ENCODE measurements at places on chromosomes 16 and 17.

GRCh38 chr16:11848842-11849241, 2.5 kb downstream of the RSL1D1 start:
- no peak for DNase-seq

GRCh38 chr16:23528644-23529310, 18.5 kb upstream of the GGA2 start:
- no peak for DNase-seq

GRCh38 chr16:583815-584591, 5.9 kb upstream of the RAB40C start:
- DNase-seq, result peak; percentile 18

DNA sequence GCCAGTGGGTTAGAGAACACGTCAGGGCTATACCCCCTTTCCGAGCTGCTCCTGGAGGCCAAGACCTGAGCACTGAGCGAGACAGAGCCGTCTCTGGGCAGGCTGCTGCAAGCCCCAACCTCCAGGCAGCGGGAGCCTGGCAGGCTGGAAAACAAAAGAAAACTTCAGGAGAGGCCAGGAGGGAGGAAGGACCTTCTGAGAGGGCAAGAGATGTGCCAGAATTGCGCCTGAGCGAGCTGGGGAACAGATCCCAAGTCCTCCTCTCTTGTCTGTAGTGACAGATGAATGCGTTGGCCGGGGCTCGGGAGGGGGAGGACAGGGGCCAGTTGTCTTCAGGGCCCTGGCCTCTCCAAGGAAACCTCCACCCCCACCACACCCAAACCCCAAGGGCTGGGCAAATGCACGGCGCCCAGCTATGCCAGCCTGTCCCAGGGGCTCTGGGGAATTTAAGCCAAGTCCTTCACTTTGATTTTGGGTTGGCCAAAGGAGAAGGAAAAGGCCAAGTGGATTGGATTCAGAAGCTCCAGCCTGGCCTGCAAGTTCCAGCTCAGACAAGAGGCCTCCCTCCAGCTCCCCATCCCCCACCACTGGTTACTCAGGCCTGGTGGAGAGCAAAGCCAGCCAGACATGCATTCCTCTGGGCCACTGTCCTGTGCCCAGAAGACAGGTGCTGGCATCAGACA, 18.1 kb downstream of the SDK2 start:
- DNase-seq, result no peak

- DNase-seq, result no peak
These were observed 1.8 kb upstream of the VPS4A start for GRCh38 chr16:69309316-69309715.

GRCh38 chr16:4370570-4371356, 885 bp upstream of the VASN start:
- DNase-seq, result peak; percentile 83

DNA sequence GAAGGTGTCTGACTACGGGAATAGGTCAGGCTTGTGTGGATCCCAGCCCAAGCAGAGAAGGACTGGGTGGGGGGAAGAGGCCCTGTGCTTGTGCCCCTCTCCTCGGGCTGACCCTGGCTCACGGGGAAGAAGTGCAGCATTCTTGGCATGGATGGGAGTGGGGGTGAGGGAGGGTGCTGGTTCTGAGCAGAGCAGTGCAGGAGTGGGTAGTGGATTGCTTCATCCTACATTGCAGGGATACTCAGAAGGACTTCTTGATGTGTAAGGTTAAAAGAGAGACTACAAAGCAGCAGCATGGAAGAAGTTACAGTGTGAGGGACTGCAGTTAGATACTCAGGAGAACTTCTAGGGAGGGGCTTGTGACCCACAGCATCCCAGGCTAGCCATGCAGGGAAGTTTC, 2.1 kb downstream of the ARHGAP23 start:
- DNase-seq, result no peak

DNA sequence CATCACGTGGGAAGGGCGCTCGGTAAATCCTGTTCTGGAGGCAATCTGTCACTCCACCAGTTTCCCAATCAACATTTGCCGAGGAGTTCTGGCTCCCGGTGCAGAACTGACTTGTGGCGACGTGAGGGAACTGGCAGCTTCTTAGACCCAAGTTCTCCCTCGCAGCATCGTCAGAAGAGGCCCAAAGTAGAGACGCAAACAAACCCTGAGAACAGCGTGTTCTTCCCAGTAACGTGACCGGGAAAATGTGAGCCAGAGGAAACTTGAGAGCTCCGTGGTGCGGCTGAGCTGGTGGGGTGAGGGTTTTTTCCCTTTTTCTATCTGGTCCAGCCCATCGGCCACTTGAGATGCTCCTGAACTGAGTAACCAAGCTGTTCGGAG, 158.9 kb upstream of the CACNG5 start:
- no peak for DNase-seq

DNA sequence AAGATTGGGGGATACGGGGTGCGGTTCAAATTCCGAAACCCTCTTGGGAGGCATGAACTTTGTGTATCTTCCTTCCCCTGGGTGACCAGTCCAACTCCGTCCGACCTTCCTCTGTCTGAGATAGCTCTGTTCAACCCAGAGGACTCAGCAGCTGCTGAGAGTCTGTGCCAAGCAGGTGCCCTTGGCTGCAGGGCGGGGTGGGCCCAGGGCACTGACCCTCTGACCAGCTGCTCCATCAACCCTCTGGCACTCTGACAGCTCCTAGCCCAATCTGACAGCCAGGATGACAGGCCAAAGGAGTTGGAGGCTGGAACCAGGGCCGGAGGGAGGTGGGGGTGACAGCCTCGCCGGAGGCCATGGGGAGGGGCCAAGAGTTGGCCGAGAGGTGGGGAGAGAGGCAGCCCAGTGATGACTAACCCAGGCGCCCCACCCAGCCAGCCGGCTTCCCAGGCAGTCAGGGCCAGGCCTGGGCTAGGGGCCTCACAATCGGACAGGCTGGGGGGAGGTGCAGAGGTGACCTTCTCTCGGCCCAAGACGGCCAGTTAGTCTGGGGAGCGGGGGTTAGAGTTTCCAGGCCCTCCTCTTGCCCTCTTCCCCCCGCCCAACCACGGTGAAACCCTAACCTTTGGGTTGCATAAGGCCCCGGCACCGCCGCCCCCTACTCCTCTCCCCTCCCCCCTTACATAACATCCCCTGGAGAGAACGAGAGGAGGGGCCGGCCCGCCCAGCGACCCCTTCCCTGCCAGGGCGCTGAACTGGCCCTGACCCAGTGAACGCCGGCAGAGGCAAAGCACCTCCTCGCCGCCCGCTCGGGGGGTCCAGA, 5.0 kb upstream of the TLCD2 start:
- DNase-seq, result peak; percentile 94

DNA sequence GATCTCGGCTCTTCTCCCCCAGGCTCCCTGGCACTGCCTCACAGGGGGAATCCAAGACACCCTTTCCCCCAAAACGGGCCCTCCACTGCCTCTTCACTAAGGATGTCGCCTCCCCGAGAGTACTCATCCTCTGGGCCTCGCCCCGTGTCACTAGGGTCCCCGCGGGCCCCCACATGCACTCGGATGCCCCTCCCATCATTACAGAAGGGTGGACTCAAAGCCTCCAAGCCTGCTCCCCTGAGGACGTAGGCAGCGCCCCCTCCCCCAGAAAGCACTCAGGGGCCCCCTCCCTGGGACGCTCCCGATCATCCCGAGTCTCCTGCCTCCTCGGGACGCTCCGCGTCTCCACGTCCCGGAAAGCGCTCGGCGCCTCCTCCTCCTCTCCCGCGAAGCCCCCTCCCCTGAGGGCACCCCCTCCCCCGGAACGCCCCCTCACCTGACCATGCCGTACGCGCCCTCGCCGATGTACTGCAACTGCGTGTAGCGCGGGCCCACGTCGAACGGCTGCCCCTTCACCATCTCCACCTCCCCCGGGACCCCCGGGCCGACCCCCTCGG, 338 bp downstream of the MAPK3 start:
- DNase-seq, result no peak
